ENCODE measurements at places on chromosomes 4 and X. TPM values are rescaled to one million over a fixed set of nuclear protein-coding genes. Genes with fewer than 3 reads are reported as not detected.
A peak's percentile ranks its signal among the peaks of the same experiment; 100 is the strongest.

DNA sequence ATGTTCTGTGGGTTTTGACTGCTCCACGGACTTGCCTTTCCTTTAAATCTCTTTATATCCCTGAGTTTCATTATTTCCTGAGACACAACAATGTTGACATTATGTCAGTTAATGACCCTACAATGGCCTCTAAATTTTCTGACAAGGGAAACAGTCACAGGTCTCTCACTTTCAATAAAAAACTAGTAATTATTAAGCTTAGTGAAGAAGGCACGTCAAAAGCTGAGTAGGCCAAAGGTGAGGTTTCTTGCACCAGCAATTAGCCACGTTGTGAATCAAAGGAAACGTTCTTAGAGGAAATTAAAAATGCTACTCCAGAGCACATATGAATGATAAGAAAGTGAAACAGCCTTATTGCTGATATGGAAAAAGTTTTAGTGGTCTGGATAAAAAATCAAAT, 930.2 kb upstream of the GRID2 start:
- peak; percentile 38 for DNase-seq

DNA sequence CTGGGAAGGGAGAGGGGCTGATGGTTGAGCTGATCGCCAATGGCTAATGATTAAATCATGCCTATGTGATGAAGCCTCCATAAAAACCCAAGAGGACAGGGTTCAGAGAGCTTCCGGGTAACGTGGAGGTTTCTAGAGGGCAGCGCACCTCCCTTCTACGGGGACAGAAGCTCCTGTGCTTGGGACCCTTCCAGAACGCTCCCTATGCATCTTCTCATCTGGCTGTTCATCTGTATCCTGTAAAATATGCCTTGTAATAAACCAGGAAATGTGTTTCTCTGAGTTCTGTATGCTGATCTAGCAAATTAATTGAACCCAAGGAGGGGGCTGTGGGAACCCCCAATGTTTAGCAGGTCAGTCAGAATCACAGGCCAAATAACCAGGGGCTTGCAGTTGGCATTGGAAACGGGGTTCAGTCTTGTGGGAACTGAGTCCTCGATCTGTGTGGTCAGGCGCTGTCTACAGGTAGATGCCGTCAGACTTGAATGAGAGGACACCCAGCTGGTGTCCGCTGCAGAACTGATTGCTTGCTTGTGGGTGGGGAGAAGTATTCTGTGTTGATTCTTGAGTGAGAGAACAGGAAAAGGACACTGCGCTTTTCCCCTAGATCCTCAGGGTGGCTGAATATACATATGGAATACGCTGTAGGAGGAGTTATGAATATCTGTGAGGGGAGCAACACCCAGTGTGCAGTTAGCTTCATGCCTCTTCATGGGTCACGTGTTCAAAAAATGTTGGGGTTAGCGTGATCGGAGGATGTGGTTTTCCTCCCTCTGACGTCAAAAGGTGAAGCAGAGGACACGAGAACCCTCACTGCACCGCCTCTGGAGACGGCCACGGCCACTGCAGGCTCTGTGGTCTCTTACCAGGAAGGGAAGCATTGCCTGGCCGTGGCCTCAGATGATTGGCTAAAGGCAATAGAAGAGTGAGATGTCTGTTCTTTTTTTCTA, 29.2 kb downstream of the HTT-AS start:
- DNase-seq = peak; percentile 25

GRCh38 chr4:158825433-158826036, 56.7 kb downstream of the FNIP2 start:
- no peak for DNase-seq

DNA sequence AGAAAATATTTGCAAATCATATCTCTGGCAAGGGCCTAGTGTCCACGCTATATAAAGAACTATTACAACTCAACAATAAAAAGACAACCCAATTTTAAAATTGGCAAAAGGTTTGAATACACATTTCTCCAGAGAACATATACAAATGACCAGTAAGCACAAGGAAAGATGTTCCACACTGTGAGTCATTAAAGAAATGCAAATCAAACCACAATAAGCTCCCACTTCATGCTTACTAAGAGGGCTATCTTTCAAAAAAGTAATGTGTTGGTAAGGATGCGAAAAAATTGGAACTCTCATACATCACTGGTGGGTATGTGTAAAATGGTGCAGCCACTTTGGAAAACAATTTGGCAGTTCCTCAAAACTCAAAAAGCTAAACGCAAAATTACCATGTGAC, 884.0 kb upstream of the INTU start:
- no peak for DNase-seq

FABP2 gene
- polyA plus RNA-seq = 146 TPM

All from large intestine (tissue), 12 donors.